ENCODE measurements at places on chromosomes 2 and 18. TPM values are rescaled to one million over a fixed set of nuclear protein-coding genes. Genes with fewer than 3 reads are reported as not detected.
A peak's percentile ranks its signal among the peaks of the same experiment; 100 is the strongest.

Gene ASPRV1
- 0.42 TPM for total RNA-seq

Gene GRB14
- total RNA-seq: 6.3 TPM

Gene TWIST2
- 0.39 TPM for total RNA-seq

Gene GPR155
- total RNA-seq: 21.3 TPM

Gene DCDC2C
- not detected for total RNA-seq

GRCh38 chr2:9004338-9005204, 1.1 kb upstream of the MBOAT2 start:
- peak overlapping the region; percentile 64 for H3K27ac ChIP-seq
- no peaks in the 10 kb centered on the region for H3K27me3 ChIP-seq
- DNase-seq: no peak
- no peaks in the 10 kb centered on the region for H3K4me1 ChIP-seq

DNA sequence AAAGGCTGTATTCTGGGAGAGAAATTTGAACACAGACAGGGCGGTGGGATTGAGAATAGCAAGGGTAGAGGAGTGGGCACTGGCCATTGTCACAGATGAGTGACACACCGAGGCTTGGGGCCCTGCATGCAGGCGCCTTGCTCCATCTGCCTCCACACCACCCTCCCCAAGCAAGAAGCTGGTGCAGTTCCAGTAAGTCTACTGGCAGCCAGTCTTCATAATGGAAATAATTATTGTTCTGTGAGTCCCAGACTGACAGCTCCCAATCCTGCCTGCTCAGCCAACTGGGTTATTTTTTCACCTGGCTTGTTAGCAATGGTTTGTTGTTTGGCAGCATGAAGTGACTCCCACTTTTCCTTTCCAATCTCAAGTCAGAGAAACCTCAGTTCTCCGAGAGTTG, 13.0 kb downstream of the TTC32 start:
- no peaks in the 10 kb centered on the region for H3K36me3 ChIP-seq
- no peak overlapping the region for H3K27ac ChIP-seq
- no peak for DNase-seq
- no peaks in the 10 kb centered on the region for H3K27me3 ChIP-seq
- no peaks in the 10 kb centered on the region for H3K4me1 ChIP-seq
- H3K4me3 ChIP-seq: no peak overlapping the region

- H3K4me3 ChIP-seq: no peak overlapping the region
- no peak for DNase-seq
- H3K27me3 ChIP-seq: no peaks in the 10 kb centered on the region
- H3K4me1 ChIP-seq: no peaks in the 10 kb centered on the region
- no peaks in the 10 kb centered on the region for H3K36me3 ChIP-seq
- H3K27ac ChIP-seq: no peak overlapping the region
Measured at GRCh38 chr2:218079943-218080913, 11.2 kb downstream of the RUFY4 start.

DNA sequence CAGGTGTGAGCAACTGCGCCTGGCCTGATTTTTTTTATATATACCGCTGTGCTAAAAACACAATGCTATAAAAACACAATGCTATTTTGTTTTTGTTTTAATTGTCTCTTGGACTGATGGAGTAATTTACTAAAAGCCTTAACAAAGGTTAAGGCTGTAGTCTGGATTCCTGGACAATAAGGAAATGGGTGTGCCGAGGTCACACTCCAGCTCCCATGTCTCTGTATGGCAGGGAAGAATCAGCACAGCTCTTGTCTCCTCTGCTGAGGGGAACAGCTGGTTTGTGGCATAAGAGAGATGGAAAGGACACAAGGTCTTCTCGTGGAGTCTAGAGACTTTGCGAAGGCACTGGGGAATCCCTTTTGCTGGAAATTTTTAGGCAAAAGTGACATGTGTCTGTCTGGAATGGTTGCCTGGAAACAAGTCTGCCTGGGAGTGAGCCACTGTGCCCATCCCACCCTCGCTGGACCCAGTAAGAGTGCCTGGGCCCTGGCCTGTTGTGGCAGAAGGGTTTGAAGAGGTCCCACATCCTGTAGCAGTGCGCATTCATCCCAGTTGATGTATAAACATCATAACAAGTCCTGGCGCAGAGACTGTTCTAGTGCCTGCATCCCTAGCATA, 73.1 kb downstream of the MAPK4 start:
- H3K4me3 ChIP-seq: no peak overlapping the region
- H3K36me3 ChIP-seq: no peaks in the 10 kb centered on the region
- no peak for DNase-seq
- no peak overlapping the region for H3K27ac ChIP-seq

GRCh38 chr2:204184226-204184625, 247.7 kb downstream of the ICOS start:
- no peak overlapping the region for H3K4me3 ChIP-seq
- peaks cover 8% of the 10 kb centered on the region for H3K27me3 ChIP-seq
- H3K36me3 ChIP-seq: no peaks in the 10 kb centered on the region
- no peaks in the 10 kb centered on the region for H3K4me1 ChIP-seq
- DNase-seq: no peak
- H3K27ac ChIP-seq: no peak overlapping the region

DNA sequence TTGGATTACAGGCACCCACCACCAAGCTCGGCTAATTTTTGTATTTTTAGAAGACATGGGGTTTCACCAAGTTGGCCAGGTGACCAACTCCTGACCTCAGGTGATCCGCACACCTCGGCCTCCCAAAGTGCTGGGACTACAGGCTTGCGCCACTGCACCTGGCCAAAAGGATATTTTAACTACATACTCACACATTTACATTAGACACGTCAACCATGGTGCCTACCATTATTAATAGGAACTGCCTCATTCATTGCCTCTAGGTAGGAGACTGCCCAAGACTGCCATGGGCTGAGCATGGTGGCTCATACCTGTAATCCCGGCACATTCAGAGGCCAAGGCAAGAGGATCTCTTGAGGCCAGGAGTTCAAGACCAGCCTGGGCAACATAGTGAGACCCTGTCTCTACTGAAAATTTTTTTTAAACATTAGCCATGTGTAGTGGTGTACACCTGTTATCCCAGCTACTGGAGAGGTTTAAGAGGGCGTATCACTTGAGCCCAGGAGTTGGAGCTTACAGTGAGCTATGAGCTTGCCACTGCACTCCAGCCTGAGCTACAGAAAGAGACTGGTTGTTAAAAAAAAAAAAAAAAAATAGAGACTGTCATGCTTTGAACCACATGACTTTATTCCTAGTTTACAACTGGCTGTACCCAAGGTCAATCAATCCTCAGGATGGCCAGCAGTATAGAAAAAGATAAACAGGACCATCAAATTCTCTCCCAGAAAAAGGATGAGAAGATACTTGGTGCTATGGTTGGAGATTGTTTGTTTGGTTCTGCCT, 31.1 kb upstream of the EPC2 start:
- H3K27me3 ChIP-seq: no peaks in the 10 kb centered on the region
- H3K4me3 ChIP-seq: no peak overlapping the region
- peak overlapping the region; percentile 75 for H3K27ac ChIP-seq

DNA sequence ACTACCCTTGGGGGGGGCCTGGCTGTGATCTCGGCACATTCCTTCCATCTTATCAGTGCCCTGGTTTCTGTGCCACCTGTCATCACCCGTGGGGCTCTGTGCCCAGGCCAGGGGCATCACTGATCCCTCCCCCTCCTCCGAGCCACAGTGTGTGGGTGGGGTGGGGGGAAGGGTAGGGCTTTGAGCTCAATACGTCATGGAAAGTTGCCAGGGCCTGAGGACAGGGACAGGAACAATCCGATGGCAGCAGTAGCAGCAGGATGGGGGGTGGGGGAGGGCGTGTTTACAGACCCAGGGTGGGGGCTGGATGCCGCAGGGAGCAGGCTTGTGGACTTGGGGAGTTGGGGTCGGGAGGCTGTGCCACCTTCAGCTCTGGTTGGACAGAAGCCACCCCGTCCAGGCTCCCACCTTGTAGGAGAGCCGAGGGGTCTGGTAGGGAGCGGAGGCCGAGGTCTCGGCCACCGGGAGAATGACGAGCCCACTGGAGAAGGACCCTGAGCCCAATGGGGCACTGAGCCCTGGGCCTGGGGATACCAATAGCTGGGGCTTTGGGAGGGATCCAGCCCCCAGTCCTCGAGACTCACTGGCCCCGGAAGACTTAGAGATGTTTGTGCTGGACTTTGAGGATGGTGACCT, 3.5 kb downstream of the SLC4A3 start:
- peak; percentile 86 for DNase-seq
- peaks cover 74% of the 10 kb centered on the region for H3K4me1 ChIP-seq
- H3K36me3 ChIP-seq: peaks cover 13% of the 10 kb centered on the region
- peak overlapping the region; percentile 100 for H3K27ac ChIP-seq
- peak overlapping the region; percentile 48 for H3K4me3 ChIP-seq

GRCh38 chr2:169715379-169716237, 18.0 kb upstream of the KLHL23 start:
- no peaks in the 10 kb centered on the region for H3K36me3 ChIP-seq
- no peak for DNase-seq
- H3K4me1 ChIP-seq: no peaks in the 10 kb centered on the region
- H3K27me3 ChIP-seq: no peaks in the 10 kb centered on the region
- no peak overlapping the region for H3K27ac ChIP-seq
- H3K4me3 ChIP-seq: no peak overlapping the region

DNA sequence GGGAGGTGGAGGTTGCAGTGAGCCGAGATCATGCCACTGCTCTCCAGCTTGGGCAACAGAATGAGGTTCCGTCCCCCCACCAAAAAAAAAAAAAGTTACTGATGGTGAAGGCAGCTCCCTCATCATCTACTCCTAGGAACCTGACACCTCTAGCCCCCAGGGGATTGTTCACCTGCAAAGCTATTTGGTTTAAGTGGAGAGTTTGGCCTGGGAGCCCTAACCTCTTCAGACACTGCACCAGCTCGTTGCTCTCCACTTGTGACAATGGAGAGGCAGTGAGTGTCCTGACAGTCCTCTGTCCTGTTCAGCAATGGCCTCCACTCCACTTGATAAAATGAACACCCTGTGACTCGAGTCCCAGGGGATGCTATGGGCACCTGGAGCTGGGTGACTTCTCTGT, 43.5 kb downstream of the ATP6V1C2 start:
- H3K27me3 ChIP-seq: no peaks in the 10 kb centered on the region
- DNase-seq: no peak
- no peak overlapping the region for H3K4me3 ChIP-seq
- no peaks in the 10 kb centered on the region for H3K36me3 ChIP-seq

DNA sequence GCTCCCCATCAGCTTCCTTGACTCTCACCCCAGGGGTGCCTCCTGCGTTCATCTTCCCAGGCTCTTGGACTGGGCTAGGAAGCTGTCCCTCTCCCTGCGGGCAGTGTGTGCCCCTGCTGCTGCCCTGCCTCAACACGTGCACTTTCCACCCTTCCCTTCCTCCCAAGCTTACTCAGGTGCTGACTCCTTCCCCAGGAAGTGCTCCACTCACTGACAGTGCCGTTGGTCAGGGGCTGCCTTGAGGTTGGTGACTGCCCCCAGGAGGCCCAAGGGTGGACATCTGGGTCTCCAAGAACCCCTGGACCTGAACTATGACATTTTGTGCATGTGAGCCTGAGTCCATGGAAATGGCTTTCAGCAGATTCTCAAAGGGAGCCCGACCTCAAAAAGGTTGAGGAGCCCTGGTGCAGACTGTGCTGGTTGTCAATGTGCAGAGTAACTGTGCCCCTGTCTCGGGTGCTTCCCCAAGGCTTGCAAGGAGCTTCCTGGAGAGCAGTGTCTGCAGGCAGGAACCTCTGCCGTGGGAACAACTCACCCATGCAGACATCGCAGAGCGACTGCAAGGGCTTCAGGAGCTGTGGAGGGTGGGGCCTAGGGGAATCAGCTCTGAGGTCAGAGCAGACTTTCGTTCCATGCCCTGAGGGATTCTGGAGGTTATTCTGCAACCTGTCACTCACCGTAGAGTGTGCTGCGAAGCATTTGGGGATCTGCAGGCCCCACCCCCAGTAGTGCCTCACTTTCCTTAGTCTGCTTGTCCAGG, 116.5 kb upstream of the MCFD2 start:
- peaks cover 59% of the 10 kb centered on the region for H3K4me1 ChIP-seq
- H3K27me3 ChIP-seq: no peaks in the 10 kb centered on the region
- peaks cover 54% of the 10 kb centered on the region for H3K36me3 ChIP-seq

DNA sequence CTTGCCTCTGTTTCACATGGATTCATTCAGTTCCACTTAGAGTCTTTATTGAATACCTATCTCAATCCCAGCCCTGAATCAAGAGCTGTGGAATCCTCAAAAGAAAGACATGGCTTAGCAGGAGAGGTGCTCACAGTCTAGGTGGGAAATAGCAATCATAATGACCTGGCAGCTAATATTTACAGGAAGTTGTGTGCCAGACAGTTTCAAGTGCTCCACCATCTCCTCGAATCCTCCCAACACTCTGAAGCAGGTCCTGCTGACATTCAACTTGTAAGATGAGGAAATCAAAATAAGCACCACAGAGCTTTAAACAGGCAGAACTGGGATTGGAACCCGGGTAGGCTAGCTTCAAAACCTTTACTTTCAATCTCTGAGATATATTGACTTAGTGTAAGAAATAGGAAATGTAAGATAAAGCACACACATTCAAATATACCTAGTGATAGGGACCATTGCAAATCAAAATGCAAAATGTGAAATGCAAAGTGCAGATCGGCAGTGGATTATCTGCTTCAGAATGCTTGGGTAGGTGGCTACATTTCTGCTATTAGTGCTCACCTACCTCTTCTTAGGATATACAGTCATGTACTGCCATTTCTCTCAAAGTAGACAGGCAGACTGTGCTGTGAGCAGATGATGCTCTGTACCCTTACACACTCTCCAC, 182.0 kb downstream of the PRKCE start:
- peaks cover 3% of the 10 kb centered on the region for H3K4me1 ChIP-seq
- no peak for DNase-seq
- H3K4me3 ChIP-seq: no peak overlapping the region
- no peaks in the 10 kb centered on the region for H3K27me3 ChIP-seq
- H3K27ac ChIP-seq: no peak overlapping the region

DNA sequence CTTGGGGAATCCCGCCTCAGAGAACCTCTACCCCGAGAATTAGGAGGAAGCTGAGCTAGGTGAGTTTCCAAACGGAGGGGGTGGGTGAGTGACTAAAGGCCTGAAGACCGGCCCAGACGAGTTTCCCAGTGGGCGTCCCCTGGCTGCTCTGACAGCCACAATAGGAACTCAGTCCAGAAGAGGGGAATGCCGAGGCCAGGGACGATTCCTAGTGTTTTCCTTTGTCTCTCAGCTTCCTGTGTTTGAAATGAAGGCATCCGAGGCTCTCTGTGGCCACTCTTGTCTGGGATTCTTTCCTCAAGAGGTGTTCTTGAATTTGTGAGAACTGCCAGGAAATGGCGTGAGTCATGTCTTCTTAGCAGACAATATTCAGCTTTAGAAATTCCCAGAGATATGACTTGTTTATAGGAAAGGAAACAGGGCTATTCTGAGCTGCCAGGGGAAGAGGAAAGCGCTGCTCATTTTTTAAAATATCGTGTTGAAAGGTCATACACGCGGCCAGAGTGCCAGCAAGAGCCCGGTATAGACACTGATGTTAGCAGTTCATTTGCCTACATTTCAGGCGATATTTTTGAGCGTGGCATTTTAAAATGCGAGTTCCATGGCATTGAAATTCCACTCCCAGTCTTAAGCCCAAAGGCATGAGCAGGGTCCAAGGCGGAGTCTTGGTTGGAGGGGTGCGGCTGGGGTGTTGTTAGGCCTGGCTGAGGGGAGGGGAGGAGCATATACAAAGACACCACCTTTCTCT, 169.1 kb upstream of the KLF7 start:
- H3K27ac ChIP-seq: peak overlapping the region; percentile 90
- peak; percentile 70 for DNase-seq
- H3K4me3 ChIP-seq: peak overlapping the region; percentile 41
- H3K27me3 ChIP-seq: no peaks in the 10 kb centered on the region
- peaks cover 57% of the 10 kb centered on the region for H3K4me1 ChIP-seq

Measured in heart left ventricle (tissue), 16 donors.